ENCODE measurements at places on chromosomes 6 and 20.

DNA sequence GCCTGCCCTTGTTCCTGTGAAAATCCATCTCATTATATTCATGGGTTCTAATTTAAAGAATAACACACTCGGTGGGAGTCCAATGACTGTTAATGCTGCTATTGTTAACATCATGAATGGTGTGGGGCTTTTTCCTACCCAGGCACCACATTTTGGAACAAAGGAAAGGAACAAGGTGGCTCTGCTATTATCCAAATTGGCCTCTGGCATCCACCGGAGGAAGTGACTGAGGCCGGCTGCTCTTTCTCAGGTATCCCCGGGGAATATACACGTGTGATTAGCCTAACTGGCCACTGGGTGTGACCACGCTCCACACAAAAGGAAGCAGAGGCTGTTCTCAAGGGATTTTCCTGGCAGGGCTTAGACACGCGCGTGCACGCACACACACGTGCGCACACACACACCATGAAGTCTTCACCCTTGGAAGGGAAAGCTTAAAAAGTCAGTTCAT lies 601.2 kb upstream of the ARID1B start:
- DNase-seq = no peak

DNA sequence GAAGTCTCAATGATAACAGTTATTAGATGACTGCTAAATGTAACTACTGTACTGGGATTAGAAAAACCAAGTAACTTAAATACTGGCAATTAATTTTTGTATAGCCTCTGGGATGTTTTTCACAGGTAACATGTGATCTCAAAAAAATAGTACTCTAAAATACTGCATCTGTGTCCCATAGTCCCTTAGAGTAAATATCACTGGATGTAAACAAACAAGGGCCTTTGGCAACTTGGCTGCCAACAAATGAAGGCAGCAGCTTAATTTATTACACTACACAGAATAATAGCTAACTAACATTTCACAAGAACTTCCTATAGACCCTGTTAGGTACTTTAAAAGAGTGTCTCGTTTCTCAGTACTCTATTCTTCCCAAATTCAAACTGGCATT lies 14.0 kb downstream of the ARHGAP18 start:
- no peak for DNase-seq

- no peak for DNase-seq
Observed at GRCh38 chr6:18406955-18407749, 20.0 kb downstream of the RNF144B start.

- no peak for DNase-seq
Observed at GRCh38 chr6:135176464-135176863, 4.6 kb upstream of the MYB start.

- no peak for DNase-seq
Observed at GRCh38 chr20:44494266-44494665, 18.6 kb downstream of the TTPAL start.

GRCh38 chr6:40630051-40630450 lies 42.9 kb upstream of the LRFN2 start:
- no peak for DNase-seq

DNA sequence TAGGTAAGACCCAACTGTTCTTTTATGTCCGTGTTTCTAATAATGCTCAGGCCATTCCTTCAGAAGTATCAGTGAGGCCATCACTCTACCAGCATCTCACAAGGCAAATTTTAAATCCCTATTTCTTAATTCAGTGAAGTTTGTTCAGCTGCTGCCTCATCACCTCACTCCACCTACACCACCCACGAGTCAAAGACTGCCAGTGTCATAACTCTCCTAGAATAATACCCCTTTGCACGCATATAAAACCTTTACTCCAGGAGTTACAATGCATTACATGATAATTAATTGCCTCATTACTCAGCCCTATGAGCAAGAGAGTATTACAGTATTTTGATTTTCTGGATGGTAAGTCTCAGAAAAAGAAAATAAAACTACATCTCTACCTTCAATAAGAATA lies 793.6 kb downstream of the TFAP2A start:
- no peak for DNase-seq

- no peak for DNase-seq
Observed at GRCh38 chr20:8150591-8150990, 18.5 kb downstream of the PLCB1 start.

DNA sequence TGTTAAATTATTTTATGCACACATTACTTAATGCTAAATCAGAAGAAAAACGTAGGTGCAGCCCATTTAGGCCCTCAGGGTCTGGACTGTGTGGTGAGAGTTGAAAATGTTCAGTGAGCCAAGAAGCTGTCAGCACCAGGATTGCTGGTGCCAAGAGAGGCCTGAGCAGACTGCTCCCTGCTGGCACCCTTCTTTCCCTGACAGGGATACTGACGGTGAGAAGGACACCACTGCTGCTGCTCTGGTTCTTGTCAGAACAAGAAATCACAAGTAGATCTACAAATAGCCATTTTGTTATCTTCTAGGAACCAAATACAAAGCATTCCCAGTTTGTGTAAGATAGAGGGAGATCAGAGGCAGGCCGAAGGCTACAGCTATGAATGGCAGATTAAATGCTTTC lies 48.7 kb upstream of the CRISP1 start:
- no peak for DNase-seq

DNA sequence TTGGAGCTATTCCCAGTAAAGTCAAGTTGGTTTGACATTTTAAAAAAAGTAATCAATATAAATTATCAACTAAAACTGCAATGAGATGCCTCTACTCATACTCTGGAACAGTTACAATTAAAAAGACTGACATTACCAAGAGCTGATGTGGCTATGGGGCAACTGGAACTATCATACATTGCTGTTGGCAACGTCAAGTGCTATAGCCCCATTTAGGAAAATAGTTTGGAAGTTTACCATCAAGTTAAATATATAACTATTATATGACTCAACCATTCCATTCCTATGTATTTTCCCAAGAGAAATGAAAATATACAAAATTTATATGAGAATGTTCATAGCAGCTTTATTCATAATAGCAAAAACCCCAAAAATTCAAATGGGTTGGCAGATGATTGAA lies 111.4 kb upstream of the HDGFL1 start:
- DNase-seq = no peak

DNA sequence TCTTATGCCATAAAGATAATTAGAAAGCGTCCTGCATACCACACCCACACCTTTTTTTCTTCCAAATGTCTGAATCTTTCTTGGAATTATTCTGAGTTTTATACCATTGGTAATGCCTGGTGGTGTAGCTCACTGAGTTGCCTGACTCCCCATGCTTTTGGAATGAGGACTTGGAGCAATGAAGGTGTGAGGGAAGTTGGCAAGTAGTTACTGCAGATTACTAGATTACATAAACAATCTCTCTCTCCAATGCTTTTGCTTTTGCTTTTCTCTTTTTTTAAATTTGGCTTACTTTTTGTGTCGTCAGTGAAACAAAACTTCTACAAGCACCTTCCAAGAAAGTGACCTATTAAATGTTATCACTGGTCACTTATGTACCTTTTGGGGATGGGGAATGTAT lies 406.1 kb upstream of the SOX4 start:
- no peak for DNase-seq

- DNase-seq = peak; percentile 86
Observed at GRCh38 chr6:109482905-109483734, at the start of gene ZBTB24. ZBTB24 (minus strand) TSS chr6:109483219; CDS start chr6:109482026, 1,193 bp downstream.

DNA sequence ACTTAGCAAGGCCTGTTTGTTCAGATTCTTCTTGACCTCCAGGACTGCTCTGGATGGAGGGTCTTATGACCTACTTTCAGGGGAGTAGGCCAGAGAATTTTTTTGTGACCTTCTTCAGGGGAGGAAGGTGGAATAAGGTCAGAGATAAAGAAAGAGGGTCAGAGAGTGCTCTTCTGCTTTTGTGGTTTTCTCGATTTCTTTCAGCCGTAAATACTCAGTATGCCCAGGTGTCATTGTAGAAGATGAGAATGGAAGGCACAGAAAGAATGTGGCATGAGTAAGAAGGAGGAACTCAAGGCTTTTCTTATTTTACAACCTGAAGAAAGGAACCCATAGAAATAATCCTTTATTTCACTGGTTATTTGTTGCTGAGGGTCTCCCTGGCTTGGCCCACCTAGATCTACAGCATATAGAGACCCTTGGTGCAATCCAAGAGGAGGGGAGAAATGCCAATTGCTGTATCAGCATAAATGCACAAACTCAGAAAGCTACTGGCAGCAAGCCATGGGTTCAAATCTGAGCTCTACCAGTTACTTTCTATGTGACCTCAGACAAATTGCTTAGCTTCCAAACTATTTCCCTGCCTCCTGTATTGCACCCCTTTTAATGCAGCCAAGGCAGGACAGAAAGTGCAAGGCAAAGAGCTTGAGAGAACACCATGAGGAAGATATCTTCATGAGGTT lies 68.0 kb downstream of the OLIG3 start:
- no peak for DNase-seq

DNA sequence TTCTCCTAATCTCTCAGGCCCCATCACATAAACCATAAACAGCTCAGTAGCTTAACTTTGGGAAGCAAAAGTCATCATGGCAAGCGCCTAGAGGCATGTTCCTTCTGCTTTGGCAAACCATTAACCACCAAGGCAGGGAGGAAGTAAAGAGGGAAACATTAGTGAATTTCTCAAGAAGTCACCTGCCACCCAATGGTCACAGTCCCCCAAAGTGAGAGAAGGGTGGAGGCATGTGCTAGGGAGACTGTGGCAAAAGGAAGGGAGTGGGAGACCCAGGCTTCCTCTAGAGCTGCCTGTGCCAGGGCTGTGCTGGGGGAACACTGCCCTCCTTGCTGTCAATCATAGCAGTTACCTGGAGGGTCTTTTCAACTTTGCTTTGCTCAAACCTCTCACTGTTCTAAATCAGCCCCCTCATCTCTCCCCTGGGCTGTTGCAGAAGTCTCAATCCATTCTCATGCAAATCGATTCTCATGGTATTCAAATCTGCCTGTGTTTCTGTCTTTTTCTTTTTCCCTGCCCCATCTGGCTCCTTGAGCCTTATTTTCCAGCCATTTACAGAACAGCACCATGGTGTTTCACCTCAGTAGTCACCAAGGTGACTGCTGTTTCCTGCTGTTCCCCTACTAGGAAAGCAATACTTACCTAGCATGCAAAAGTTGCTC lies 1.8 kb upstream of the RNF24 start:
- DNase-seq = no peak

DNA sequence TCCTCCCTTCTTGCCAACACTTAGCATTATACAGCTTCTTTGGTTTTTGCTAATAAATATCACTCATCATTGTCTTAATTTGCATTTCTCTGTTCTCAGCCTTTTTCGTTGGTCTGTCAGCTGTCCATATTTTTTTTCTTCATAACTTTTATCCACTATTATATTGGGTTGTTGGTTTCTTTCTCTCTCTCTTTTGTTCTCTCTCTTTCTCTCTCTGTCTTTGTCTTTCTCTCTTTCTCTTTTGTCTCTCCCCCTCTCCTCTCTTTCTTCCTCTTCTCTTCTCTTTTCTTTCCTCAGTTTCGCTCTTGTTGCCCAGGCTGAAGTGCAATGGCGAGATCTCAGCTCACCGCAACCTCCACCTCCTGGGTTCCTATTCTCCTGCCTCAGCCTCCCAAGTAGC lies 36.5 kb downstream of the JARID2 start:
- no peak for DNase-seq

- DNase-seq = no peak
Observed at GRCh38 chr20:62505337-62506045, 29.7 kb upstream of the GATA5 start.

GRCh38 chr6:113651920-113652319 lies 205.2 kb upstream of the MARCKS start:
- DNase-seq = no peak

DNA sequence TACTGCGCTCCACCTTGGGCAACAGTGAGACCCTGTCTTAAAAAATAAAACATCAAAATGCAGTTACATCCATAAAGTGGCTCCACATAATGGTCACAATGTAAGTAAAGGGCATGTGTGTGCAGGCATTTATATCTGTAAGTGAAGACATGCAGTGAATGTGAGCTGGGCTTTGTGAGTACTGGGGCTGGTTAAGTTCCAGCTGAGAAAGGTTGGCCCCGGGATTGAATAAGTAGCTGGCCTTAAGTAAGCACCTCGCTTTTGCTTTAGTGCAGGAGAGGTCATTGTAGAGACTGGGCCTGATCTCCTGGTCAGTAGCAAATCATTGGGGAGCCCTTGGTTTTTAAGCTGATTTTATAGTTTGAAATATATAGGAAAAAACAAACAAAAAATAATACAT lies 8.0 kb downstream of the QKI start:
- DNase-seq = no peak

- peak; percentile 90 for DNase-seq
Observed at GRCh38 chr6:33312361-33313104, 1.3 kb downstream of the TAPBP start.

DNA sequence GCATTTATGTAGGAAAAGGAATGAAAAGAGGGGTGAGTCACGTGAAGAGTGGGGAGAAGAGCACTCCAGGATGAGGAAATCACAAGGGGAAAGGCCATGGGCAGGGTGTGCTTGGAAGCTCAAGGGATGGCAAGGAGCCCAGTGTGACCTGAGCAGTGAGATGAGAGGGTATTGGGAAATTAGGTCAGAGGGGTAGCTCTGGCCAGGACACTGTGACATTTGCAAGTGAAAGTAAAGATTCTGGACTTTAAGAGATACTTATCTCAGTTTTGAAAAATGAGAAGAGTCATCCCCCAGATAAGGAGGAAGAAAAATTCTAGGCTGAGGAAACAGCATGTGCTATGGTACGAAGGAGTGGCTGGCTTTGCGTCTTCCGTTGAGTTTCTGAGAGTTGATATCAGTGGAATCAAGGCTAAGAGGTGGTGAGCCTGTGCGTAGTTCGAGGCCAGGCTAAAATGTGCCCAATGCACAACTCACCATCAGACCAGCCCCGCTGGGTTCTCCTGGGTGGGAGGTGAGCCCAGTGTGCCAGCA lies 79.9 kb downstream of the GCLC start:
- DNase-seq = peak; percentile 37

GRCh38 chr20:62162765-62163484 lies 19.4 kb downstream of the SS18L1 start:
- DNase-seq = no peak

DNA sequence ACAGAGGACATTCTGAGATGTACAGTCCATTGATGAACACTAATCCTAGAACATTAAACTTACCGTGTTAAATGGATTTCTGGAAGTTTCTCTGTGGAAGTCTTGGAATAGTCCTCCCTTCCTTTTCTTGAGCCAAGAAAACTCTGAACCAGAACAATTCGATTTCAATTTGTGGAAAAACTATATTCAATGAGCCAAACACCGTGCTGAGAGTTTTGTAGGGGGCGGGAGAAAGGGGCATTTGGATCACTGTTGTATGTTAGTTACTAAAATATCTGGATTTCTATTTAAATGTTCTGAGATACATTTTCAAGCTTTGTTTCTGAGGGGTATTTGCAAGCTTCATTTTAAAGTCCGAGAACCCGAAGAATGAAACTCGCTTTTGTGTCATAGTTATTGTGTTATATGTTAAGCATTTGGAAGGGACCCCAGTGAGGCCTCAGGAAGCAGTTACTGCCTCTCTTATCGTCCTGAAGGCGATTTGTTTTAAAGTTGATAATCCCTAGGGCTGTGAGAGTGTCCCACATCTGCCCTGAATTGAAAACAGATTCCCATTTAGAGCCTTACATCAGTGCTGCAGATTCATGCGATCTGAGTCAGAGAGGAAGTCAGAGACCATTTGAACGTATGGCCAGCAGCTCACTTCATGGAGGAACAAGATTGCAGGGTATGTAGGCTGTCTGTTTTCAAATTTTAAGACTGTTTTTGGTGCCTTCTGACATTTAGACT lies 70.8 kb upstream of the SASH1 start:
- no peak for DNase-seq

Data from RWPE1 (cell line).